Endodermal cell (in vitro differentiated cells): ENCODE measurements at places on chromosomes 6 and 20. TPM values are rescaled to one million over a fixed set of nuclear protein-coding genes. Genes with fewer than 3 reads are reported as not detected.

DNA sequence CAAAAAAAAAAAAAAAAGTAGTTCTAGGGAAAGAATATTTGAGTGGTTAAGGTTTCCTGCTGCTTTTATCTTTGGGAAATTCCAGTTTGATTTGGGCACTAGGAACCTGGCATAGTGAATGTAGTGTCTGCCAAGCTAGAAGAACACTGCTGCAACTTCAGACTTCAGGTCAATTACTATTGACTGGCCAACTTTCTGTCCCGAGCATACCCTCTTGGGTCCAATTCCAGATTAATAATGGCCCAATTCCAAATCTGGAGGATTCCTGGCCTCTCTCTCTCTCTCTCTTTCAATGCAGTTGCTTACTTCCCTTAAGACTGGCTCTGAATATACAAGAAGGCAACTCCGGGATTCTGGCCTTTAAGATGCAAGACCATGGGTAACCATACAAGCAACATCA is 74.9 kb downstream of the ANKEF1 start:
- no peak for DNase-seq

DNA sequence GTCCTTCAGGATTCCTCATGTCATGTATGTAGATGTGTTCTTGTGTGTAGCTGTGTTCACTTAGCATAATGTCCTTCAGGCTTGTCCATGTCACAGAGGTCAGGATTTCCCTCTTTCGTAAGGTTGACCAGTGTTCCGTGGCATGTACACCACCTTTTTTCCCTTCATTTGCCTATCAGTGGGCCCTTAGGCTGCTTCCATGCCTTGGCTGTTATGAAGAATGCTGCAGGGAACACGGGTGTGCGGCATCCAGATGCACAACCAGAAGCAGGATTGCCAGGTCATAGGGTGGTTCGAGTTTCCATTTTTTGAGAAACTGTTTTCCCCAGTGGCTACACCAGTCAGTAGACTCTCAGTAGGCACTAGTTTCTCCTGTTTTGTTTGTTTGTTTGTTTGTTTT is 29.2 kb downstream of the SYNDIG1 start:
- DNase-seq, result no peak

- DNase-seq, result no peak
Observed at GRCh38 chr6:12276930-12277315, 13.2 kb upstream of the EDN1 start.

DNA sequence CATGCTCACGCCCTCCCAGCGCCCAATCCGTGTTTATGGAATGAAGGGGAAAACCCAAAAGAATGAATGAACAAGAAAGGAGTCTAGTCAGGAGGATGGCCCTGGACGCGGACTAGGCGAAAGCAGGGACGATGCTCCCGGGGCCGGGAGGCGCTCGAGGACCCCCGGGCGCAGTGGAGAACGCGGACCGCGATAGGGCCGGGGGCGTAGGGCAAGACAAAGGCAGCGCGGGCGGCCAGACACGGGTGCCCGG is 758 bp downstream of the GCLC start:
- DNase-seq, result no peak

DNA sequence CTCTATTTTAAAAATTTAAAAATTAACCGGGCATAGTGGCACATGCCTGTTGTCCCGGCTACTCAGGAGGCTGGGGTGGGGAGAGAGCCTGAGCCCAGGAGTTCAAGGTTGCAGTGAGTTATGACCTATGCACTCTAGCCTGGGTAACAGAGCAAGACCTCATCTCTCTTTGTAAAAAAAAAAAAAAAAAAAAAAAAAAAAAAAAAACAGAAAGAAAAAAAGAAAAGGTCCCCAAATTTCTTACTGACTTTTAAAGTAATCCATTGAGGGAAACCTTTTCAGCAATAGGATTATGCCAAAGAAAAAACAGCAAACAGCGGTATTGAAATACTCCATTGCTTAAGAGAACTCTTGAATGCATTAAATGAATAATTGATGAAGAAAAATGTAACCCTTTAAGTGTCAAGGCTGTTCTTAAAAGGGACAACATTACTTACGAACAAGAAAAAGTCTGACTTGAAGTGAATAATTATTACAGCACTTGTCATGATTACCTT is 6.0 kb upstream of the DNAAF9 start:
- no peak for DNase-seq

DNA sequence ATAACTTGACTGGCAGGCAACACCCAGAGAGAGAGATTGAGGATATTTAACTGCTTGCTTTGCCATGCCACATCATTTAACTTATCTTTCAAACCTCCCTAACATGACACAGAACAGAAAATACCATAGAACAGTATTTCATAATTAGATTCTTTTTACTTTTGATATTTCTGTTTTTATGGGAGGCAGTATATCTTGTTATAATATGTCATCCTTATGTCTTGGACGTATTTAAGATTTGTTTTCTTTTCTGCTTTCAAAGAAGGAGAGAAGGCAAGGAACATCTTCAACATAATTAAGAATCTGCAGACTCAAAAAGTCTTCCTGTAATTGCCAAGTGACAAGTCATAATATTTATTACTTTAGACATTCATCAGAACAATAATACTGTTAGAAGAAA is 1283.7 kb downstream of the GRIK2 start:
- DNase-seq, result no peak

DNA sequence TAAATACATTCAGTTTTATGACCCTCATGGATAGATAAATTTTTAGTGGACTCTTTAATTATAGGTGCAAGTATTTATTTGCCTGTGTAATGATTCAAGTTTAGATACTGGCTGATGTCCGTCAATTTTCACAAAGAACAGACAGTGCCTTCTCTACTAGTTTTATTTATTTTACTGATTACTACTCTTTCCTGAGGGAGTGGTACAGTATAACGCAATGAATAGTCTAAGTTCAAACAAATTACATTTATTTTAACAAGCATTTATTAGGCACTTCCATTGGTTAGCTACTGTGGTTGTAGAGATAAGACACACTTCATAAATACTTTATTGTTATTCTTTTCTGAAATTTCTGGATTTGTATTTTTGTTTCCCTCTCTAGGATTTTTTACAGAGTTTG is 74.3 kb downstream of the ADGRG6 start:
- no peak for DNase-seq

OR2H1 gene
- not detected in 3 replicates for total RNA-seq

EPB41L2 gene
- total RNA-seq, result 144 and 160 TPM in 2 replicates

EFCAB8 gene
- 0.44 to 2.5 TPM (median 1.5 TPM) in 3 replicates for total RNA-seq

SAMD10 gene
- 5.3 and 6.0 TPM in 2 replicates for total RNA-seq
